ENCODE measurements at places on chromosomes 6 and 20. TPM values are rescaled to one million over a fixed set of nuclear protein-coding genes. Genes with fewer than 3 reads are reported as not detected.

- H3K4me1 ChIP-seq = no peaks in the 10 kb centered on the region
- no peak overlapping the region for H3K4me3 ChIP-seq
Observed at GRCh38 chr6:51098791-51099190, 280.1 kb downstream of the TFAP2B start.

DNA sequence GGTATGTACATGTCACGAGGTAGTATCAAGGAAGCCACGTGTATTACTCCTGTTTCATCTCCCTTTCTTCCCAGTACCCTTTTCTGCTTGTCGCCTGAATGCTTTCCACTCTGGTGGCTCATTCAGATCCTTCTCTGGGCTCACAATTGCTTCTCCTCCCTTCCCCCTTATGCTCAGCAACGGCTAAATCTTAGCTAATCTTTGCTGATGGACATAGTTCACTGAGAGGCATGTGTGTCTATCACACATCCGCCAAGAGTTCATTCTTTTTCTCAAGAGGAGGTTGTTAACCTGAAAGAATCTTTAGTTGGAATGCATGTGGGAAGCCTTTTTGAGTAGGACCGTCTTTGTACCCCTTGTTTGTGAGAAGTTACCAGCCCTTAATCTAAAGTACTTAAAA, 25.8 kb upstream of the MROH8 start:
- H3K27me3 ChIP-seq = no peaks in the 10 kb centered on the region
- no peak overlapping the region for H3K4me3 ChIP-seq
- no peak overlapping the region for H3K27ac ChIP-seq
- no peak for DNase-seq
- peaks cover 8% of the 10 kb centered on the region for H3K36me3 ChIP-seq
- no peaks in the 10 kb centered on the region for H3K4me1 ChIP-seq

DNA sequence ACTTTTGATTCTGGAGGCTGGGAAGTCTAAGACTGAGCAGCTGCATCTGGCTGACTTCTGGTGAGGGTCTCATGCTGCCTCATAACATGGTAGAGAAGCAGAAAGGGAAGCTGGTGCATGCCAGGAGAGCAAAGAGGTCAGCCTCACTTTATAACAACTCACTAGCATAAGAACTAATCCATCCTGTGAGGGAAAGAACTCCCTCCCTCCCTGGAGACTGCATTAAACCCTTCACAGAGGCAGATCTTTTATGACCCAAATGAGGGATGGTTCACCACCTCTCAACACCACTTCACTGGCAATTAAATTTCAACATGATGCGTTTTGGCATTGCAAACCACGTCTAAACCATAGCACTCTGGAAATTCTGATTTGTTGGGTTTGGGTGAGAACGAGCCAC, 33.9 kb downstream of the STXBP5 start:
- H3K4me3 ChIP-seq = no peak overlapping the region
- DNase-seq = no peak
- H3K36me3 ChIP-seq = no peaks in the 10 kb centered on the region
- H3K27ac ChIP-seq = no peak overlapping the region

DNA sequence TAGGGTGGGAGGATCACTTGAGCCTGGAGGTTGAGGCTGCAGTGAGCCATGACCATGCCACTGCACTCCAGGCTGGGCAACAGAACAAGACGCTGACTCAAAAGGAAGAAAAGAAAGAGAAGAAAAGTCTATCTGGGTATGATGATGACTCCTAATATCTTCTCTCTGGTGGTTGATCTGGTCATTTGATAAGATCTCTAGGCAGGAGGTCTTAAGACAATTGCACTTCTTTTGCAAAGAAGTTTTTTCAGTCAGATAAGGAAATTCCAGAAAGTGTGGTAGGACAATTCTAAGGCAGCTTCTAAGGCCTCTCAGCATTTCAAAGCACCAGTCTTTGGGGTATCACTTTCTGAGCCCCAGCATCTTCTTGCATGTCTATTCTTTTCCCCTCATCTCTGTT, 7.7 kb upstream of the AIF1 start:
- no peak overlapping the region for H3K27ac ChIP-seq
- no peak for DNase-seq
- H3K36me3 ChIP-seq = no peaks in the 10 kb centered on the region
- H3K4me1 ChIP-seq = no peaks in the 10 kb centered on the region

DNA sequence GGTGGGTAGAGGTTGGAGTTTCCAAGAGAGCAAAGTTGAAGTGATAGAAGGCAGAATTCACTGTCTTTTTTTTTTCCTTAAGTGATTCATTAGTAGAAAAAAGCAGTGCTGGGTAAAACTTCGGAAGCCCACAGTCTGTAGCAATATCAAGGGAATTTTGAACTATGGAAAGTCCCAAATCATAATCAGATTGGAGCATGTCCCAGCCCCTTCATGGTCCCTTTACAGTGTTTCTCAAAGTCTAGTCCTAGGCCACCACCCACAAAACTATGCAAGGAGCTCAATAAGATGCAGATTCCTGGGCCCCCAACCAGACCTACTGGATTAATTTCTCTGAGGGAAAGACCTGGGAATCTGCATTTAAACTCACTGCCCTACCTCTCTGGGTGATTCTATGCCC, 22.6 kb downstream of the NEDD9 start:
- H3K4me3 ChIP-seq = no peak overlapping the region
- no peaks in the 10 kb centered on the region for H3K27me3 ChIP-seq
- no peak for DNase-seq

DNA sequence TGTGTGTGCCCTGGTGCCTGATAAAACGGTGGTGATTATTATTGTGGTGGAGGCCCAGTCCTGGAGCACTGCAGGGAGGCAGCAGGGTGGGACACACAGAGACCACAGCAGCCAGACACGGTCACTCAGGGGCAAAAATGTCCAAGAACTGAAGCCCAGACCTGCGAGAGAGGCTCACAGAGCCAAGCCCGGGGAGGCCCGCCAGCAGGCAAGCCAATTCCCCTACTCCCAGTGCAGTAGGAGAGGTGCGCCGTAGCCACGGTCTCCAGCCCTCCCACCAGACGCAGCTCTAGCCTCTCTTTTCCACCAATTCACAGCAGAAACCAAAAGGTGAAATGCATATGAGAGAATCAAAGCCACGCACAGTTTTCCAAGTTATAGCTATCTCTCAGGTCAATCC, 179.4 kb upstream of the TAB2 start:
- no peak for DNase-seq
- no peaks in the 10 kb centered on the region for H3K4me1 ChIP-seq
- H3K27ac ChIP-seq = no peak overlapping the region
- no peak overlapping the region for H3K4me3 ChIP-seq
- H3K36me3 ChIP-seq = no peaks in the 10 kb centered on the region
- H3K27me3 ChIP-seq = no peaks in the 10 kb centered on the region

GRCh38 chr6:2028457-2029038, 216.9 kb downstream of the GMDS start:
- H3K4me3 ChIP-seq = no peak overlapping the region
- H3K4me1 ChIP-seq = no peaks in the 10 kb centered on the region
- H3K27ac ChIP-seq = no peak overlapping the region
- no peaks in the 10 kb centered on the region for H3K36me3 ChIP-seq

- H3K4me3 ChIP-seq = no peak overlapping the region
- H3K36me3 ChIP-seq = no peaks in the 10 kb centered on the region
- no peak for DNase-seq
- no peaks in the 10 kb centered on the region for H3K27me3 ChIP-seq
- H3K4me1 ChIP-seq = no peaks in the 10 kb centered on the region
Observed at GRCh38 chr6:159257846-159258245, 88.6 kb downstream of the FNDC1 start.

DNA sequence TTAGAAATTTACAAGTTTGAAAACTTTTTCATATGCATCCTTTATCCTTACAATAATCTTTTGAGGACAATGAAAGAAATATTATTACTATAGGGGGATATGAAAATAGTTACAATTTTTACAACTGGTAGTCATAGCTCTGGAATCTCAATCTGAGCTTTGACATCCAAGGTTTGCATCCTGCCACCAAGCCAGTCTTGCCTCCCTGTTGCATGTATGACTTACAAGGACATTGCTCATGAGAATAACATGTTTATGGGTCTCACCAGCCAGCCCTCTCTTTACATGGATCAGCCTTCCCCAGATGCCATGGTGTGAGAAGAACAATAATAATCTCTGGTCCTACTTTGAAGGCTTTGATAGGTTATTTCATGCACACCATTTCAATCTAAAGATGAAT, 67.5 kb downstream of the THEMIS start:
- no peaks in the 10 kb centered on the region for H3K36me3 ChIP-seq
- no peak for DNase-seq
- H3K4me1 ChIP-seq = no peaks in the 10 kb centered on the region
- no peak overlapping the region for H3K4me3 ChIP-seq
- no peaks in the 10 kb centered on the region for H3K27me3 ChIP-seq

GRCh38 chr6:134351615-134352474, 33.9 kb upstream of the SGK1 start:
- H3K4me1 ChIP-seq = no peaks in the 10 kb centered on the region
- no peak overlapping the region for H3K27ac ChIP-seq
- H3K4me3 ChIP-seq = no peak overlapping the region

GRCh38 chr6:166621114-166621540, 5.9 kb downstream of the RPS6KA2 start:
- H3K4me1 ChIP-seq = peaks cover 28% of the 10 kb centered on the region
- no peaks in the 10 kb centered on the region for H3K27me3 ChIP-seq
- H3K4me3 ChIP-seq = no peak overlapping the region
- no peak overlapping the region for H3K27ac ChIP-seq
- H3K36me3 ChIP-seq = no peaks in the 10 kb centered on the region

DNA sequence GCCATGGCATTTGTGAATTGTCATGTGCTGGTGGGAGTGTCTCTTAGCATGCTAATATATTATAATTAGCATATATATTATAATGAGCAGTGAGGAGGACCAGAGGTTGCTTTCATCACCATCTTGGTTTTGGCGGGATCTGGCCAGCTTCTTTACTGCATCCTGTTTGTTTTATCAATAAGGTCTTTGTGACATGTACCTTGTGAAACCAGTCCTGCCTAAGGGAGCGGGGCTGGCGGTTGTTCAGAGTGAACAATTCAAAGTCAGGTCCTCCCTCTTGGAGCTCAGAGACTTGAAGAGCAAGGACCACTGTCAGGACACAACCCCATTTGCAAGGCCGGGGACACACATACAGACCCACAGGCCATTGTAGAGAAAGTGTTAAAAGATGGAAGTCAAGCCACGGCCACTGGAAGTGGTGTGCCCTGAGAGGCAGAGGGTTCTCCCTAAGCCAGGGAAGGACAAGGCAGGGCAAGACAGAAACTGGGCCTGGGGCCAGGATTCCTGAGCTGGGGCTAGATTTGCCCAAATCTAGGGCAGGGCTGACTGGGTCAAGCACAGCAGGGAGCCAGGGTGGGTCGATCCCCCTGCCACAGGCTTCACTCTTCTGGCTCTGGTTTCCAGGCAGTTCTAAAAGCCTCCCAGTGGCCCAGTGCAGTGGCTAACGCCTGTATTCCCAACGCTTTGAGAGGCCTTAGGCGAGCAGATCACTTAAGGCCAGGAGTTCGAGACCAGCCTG, 14.2 kb downstream of the SLC52A3 start:
- no peak overlapping the region for H3K27ac ChIP-seq
- H3K4me1 ChIP-seq = no peaks in the 10 kb centered on the region
- H3K27me3 ChIP-seq = no peaks in the 10 kb centered on the region
- no peak for DNase-seq
- H3K4me3 ChIP-seq = no peak overlapping the region
- H3K36me3 ChIP-seq = no peaks in the 10 kb centered on the region

GRCh38 chr6:149190224-149190831, 127.2 kb upstream of the TAB2 start:
- H3K36me3 ChIP-seq = no peaks in the 10 kb centered on the region
- no peak overlapping the region for H3K4me3 ChIP-seq
- H3K27me3 ChIP-seq = no peaks in the 10 kb centered on the region

DNA sequence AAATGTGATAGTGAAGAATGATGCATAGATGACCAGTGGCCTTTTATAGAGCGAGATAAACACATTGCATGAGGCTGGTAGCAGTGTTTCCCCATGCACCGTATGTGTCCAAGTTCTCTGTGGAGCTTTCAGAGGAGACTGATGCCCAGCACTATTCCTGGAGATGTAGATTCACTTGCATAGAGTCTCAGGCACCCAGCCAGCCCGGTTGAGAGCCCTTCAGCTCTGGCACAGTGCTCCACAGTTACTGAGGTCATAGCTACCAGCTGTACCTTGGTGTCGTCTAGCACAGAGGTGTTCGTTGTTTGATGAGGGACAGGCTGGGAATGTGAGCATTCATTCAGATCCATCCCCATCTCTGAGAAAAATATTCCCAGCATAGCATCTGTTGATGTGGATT, 328.9 kb downstream of the FARS2 start:
- H3K27me3 ChIP-seq = no peaks in the 10 kb centered on the region
- no peak for DNase-seq
- no peaks in the 10 kb centered on the region for H3K4me1 ChIP-seq
- H3K27ac ChIP-seq = no peak overlapping the region
- H3K4me3 ChIP-seq = no peak overlapping the region
- H3K36me3 ChIP-seq = no peaks in the 10 kb centered on the region

DNA sequence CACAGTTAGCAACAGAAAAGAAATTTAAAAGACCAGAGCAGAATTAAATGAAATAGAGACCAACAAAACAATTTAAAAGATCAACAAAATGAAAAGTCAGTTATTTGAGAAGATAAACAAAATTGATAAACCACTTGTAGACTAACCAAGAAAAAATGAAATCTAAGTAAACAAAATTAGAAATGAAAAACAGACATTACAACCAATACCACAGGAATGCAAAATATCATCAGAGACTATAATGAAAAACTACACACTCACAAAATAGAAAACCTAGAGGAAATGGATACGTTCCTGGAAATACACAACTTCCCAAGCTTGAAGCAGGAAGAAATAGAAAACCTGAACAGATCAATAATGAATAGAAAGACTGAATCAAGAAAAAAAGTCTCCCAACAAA, 97.8 kb downstream of the WDR27 start:
- no peaks in the 10 kb centered on the region for H3K4me1 ChIP-seq
- H3K4me3 ChIP-seq = no peak overlapping the region
- no peaks in the 10 kb centered on the region for H3K27me3 ChIP-seq
- no peaks in the 10 kb centered on the region for H3K36me3 ChIP-seq
- no peak for DNase-seq

DNA sequence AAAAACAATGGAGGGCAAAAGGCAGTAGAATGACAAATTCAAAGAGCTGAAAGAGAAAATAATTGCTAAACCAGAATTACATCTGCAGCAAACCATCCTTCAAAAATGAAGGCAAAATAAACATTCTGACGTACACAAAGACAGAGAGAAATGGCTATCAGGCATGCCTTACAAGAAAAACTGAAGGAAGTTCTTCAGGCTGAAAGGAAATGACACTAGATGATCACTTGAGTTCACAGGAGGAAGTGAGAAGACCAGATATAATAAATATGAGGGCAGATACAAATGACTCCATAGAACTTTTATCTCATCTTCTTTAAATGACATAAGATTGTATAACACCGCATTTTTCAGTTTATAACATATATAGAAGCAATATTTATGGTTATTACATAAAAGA, 30.0 kb downstream of the DZANK1 start:
- H3K4me1 ChIP-seq = no peaks in the 10 kb centered on the region
- no peak overlapping the region for H3K27ac ChIP-seq
- H3K27me3 ChIP-seq = no peaks in the 10 kb centered on the region
- H3K4me3 ChIP-seq = no peak overlapping the region

The C20orf141 gene
- not detected for total RNA-seq

The HLA-G gene
- 0.35 TPM for total RNA-seq
